ENCODE measurements at places on chromosomes 1 and 21.

- no peak for DNase-seq
Observed at GRCh38 chr1:116374353-116375147, 1.5 kb downstream of the ATP1A1 start.

- no peak for DNase-seq
Observed at GRCh38 chr1:174266991-174267612, 107.8 kb downstream of the RABGAP1L start.

DNA sequence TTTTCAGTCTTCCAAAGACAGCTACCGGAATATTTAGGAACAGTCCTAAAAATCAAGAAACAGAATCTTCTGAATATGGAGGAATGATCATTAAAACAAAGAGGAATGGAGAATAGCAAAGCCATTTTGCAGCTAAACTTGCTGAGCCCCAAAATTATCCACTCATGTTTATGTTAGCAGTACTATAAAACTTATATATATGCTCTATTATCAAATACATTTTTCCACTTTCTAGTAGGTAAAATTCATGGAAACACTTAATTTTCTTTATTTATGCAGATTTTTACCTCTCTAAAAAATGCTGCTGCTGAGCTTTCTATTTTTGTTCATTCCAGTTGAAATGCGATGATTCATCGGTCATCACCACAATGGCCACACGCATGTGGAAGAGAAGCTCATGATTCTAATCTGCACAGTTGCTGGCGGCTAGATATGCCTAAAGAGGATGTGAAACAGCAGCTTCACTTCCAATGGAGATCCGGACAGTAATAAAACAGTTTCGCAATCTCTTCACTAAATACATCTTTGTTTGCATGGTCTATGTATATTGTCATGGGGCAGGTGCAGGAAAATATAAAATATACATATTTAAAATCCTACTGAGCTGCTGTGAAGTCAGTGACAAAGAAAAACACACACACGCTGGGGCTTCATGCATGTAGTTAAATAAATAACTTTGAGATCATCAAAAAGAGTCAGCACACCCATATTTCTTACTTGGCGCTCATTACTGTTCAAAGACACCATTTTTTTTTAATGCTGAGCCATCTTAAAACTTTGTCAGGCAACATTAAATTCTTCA, 292.2 kb downstream of the SMYD3 start:
- no peak for DNase-seq

GRCh38 chr1:233664804-233665574, 51.1 kb downstream of the KCNK1 start:
- no peak for DNase-seq

GRCh38 chr1:55604749-55605148, 389.6 kb upstream of the USP24 start:
- no peak for DNase-seq

- DNase-seq, result no peak
Observed at GRCh38 chr1:203239526-203240305, 10.2 kb upstream of the CHIT1 start.

DNA sequence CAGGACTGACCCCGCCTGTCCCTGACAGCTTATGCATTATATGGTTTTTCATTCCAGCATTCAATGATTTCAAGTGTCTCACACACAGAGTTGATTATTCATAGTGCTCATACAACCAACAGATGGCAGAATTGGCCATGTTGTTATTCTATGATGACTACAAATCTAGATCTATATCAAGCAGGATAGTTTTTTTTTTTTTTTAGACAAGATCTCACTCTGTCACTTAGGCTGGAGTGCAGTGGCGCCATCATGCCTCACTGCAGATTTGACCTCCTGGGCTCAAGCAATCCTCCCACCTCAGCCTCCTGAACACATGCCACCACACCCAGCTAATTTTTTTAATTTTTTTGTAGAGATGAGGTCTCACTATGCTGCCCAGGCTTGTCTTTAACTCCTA, 40.1 kb upstream of the LRRC8D start:
- DNase-seq, result peak; percentile 39

DNA sequence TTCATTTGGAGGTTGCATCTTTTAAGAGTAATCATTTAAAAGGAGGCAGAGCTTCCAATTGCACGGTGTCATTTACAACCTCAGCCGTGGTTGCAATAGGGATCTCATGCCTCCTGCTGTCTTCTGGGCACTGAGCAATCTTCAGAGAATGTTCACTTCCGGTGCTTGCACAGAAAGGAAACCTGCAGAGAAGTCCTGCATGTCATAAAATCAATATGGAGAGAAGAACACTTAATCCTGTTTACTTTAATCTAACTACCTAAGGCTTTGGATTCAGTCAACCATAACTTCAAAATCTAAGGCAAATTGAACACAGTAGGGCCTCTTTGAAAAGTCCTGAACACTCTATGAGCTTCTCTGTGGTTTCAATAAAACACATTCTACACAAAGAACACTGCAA, 11.3 kb upstream of the MAP10 start:
- DNase-seq, result no peak

- no peak for DNase-seq
Observed at GRCh38 chr1:64337475-64337874, 132.5 kb upstream of the CACHD1 start.

GRCh38 chr1:70376196-70376595, 21.7 kb upstream of the ANKRD13C start:
- DNase-seq, result no peak

GRCh38 chr1:11682287-11682771, 1.4 kb upstream of the MAD2L2 start:
- DNase-seq, result no peak

GRCh38 chr21:44527156-44527982, 12.6 kb downstream of the KRTAP10-1 start:
- DNase-seq, result no peak

GRCh38 chr1:42334240-42335049, 590 bp downstream of the FOXJ3 start:
- no peak for DNase-seq

- DNase-seq, result no peak
Observed at GRCh38 chr21:30372139-30372770, at the start of gene KRTAP13-2. KRTAP13-2 (minus strand) TSS chr21:30372271; CDS start chr21:30372213, 58 bp downstream.

DNA sequence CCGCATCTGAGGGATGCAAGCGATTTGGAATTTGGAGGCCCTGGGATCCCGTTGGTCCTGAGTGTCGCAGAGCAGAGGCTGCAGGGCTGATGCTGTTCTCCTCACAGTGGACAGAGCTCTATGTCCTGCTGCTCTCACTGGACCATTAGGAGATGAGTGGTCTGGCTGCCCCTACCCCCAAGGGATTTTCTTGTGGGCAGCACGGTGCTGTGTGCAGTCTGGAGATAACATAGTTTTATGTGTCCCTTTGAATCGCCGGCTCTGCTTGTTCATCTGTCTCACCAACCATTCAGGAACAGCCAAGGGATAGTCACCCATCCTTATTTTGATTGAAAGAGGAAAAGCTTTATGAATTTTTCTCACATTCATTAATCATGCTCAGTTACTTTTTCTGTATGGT, 49.9 kb downstream of the CHRM3 start:
- DNase-seq, result no peak

GRCh38 chr1:211606332-211606913, 27.5 kb upstream of the SLC30A1 start:
- no peak for DNase-seq

DNA sequence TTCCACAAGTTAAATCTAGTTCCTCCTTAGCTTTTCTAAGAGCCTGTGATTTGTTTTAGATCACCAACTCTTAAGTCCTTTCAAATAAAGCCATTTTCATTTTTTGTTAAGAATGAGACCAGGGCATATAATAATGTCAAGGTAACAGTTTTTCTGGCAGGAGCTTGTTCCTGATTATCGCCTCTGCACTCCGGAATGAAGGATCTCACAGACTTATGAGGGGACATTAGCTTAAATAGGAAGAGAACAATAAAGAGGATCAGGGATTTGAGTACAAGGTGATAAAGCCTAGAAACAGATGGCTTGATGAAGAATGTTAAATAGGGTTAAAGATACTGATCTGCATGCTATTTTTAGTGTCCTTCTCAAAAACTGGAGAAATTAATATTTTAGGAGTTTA, 13.6 kb upstream of the OTUD7B start:
- DNase-seq, result no peak

- no peak for DNase-seq
Observed at GRCh38 chr1:192476802-192477298, 98.7 kb upstream of the RGS1 start.

Data from activated naive CD4-positive, alpha-beta T cell treated with anti-CD3 and anti-CD28 coated beads, Interleukin-2, amount 50 U/mL, for 16 hours (primary cell).